ENCODE measurements at places on chromosomes 5 and 9. TPM values are rescaled to one million over a fixed set of nuclear protein-coding genes. Genes with fewer than 3 reads are reported as not detected.
A peak's percentile ranks its signal among the peaks of the same experiment; 100 is the strongest.

Gene ZNF367
- 8.2 TPM for polyA plus RNA-seq

Gene KCNN2
- polyA plus RNA-seq: 0.48 TPM

Gene CDH6
- polyA plus RNA-seq: 13.1 TPM

- no peak for DNase-seq
Observed at GRCh38 chr5:136021016-136021405, 7.8 kb upstream of the TGFBI start.

Gene FTMT
- 0.07 TPM for polyA plus RNA-seq

DNA sequence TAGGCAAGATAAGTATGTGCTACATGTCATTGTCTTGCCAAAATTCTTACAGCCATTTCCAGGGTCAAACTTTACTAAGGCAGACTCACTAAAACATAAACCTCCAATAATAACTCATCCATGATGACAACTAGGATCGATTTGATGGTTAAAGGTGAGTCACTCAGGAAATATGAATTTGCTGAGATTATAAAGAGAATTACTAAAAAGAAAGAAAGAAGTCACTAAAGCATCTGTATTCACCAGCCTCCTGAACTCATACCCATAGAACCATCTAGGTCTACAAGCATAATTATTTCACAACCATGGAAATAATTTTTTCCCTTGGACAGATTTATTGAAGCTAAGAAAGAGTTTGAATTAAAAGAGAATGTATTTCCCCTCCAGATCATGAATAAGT is 258.6 kb downstream of the TLE1 start:
- DNase-seq: no peak

GRCh38 chr5:45334939-45335338 is 361.2 kb downstream of the HCN1 start:
- no peak for DNase-seq

GRCh38 chr9:74379718-74380117 is 117.4 kb upstream of the RORB start:
- DNase-seq: peak; percentile 4

Gene FAM169A
- polyA plus RNA-seq: 3.7 TPM

DNA sequence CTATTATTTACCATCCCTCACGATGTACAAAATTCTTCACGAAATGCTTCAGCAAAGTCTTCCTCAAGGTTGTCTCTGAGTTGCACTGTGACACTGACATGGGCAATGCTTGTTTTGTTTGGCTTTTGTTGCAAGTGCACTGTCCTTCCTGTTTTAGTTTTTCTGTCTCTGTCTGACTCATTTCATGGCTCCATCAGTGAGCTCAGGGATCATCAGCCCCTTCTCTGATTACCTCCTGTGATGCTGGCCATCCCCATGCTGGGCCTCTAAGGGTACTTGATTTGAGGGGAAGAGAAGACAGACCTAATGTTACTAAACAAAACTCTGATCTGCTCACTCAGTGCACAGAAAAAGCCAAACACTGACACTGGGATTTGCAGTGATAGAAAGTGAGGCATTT is 37.6 kb upstream of the STX17 start:
- no peak for DNase-seq

- DNase-seq: no peak
Observed at GRCh38 chr5:160293386-160293785, 19.0 kb downstream of the CCNJL start.

GRCh38 chr5:122319897-122320296 is 7.9 kb downstream of the SNCAIP start:
- DNase-seq: no peak

GRCh38 chr5:80124121-80124918 is 89.2 kb downstream of the THBS4 start:
- DNase-seq: no peak

All from large intestine (tissue), 12 donors.